ENCODE measurements at places on chromosomes 3 and 15.

GRCh38 chr15:59283717-59284391 lies 77.2 kb downstream of the LDHAL6B start:
- DNase-seq: no peak

GRCh38 chr3:16071206-16071605 lies 103.3 kb upstream of the GALNT15 start:
- no peak for DNase-seq

GRCh38 chr15:38828031-38828532 lies 263.5 kb upstream of the RASGRP1 start:
- no peak for DNase-seq

GRCh38 chr15:74233373-74233772 lies 2.8 kb upstream of the CCDC33 start:
- DNase-seq: no peak

GRCh38 chr3:14767245-14768051 lies 51.3 kb upstream of the FGD5 start:
- no peak for DNase-seq

DNA sequence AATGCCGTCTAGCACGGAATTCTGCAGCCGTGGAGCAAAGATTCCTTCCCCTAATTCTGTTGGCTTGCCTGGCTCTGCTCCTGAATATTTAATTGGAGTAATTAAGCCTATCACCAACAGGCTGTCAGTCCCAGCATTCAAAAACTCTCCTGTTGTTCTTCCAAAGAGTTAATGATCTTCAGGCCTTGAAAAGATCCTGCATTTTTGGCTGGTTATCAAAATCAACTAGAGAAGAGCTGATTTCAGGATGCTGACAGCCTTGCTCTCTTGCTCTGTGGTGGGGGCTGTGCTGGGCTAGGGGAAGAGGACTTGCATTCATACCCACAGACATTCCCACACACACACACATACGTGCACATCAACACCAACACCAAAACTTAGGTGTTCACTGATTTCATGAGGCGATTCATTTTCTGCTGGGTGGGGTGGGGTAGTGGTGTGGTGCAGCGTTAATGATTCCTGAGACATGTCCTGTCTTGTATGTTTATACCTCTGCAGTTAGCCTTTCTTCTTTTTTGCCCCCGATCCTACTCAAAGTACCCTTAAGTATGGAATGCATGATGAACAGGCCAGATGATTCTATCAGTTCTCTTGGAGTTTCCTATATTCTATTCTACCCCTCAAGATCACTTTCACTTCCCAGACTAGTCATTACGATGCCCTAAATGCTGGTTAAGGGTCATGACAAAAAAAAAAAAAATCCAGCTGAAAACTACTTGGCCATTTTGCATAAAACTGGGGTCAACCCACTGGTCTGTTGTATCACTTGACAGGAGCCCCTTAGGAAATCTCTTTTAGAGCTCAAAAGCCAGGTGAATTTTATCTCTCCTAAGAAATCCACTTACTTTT lies 42.3 kb downstream of the CPN2 start:
- no peak for DNase-seq

DNA sequence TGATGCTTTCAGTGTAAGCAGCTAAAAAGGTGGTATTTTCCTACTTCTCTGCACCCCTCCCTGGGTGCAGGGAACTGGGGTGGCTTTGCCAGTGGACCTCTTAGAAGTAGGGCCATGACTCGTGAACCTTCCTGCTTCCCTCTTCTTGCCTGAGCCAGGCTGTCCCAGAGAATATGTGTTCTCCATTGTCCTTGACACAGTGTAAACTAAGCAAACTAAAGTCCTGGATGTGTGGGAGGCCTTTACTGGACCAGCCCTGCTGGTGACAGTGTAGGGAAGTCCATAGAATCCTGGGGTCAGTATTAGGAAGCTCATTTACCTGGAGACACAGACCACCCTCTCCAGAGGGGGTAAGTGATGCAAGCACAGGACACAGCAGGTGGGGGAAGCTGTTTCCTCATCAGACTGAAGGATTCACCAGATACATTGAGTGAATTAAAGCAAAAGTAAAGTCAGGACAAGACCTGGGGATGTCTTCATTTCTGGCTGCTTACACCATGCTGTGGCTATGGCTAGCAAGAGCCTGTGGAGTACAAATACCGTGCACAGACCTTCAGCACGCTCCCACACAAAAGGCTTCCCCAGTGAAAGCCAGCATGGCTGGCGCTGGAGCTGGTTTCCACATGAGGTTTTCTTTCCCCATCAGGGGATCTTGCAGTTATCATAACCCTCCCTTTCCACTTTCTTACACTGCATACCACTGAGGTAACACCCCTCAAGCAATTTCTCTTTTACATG lies 64.8 kb upstream of the LPP start:
- no peak for DNase-seq

- DNase-seq: no peak
Observed at GRCh38 chr3:69871868-69872267, 127.7 kb upstream of the SAMMSON start.

GRCh38 chr15:78408355-78408640 lies 29.7 kb upstream of the IREB2 start:
- DNase-seq: no peak

Data from CD4-positive, alpha-beta T cell treated with Interleukin-2 at 100 ng/mL for 4 hours (primary cell).